Activated CD8-positive, alpha-beta memory T cell treated with anti-CD3 and anti-CD28 coated beads for 4 hours (primary cell): ENCODE measurements at places on chromosomes 3 and 15.

GRCh38 chr15:60766391-60767128, 287.6 kb upstream of the ICE2 start:
- DNase-seq, result no peak

GRCh38 chr15:94000606-94001005, 230.8 kb upstream of the MCTP2 start:
- no peak for DNase-seq

- DNase-seq, result no peak
Measured at GRCh38 chr3:37441689-37442088, 267.3 kb upstream of the LRRFIP2 start.

DNA sequence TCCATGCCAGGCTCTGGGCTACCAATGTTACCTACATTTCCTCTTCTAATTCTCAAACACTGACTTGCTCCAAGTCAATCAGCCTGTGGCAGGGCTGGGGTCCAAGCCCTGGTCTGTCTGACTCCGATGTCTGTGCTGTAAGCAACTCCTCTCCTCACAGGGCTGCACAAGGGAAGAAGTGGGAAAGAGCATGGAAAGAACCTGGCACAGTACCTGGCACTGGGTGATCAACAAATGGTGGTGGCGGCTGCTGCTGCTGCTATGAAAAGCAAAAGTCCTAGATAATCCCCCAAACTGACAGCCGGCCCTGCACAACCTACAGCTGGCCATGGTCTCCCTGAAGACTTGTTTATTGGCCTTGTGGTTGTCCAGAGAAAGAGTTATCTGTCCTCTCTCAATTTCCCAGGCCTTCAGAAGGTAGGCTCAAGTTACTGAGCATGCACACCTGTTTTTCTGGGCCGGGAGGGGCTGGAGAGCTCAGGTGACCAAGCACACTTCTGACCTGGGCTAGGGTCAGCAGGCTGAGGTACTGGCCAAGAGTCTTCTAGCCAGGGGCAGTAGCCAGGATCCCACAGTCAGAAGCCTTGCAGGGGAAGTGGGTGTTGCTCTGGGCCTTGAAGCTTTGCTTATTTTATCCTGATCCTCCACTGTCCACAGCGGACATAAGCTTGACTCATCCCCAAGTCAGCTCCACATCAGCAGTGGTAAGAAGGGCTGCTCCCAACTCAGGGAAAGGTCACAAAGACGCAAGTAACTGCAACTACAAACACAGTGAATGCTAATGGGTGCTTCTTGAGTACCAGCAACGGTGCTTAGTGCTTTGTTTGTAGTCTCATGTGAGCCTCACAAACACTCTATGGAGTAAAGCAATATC, 35.3 kb upstream of the KY start:
- no peak for DNase-seq

DNA sequence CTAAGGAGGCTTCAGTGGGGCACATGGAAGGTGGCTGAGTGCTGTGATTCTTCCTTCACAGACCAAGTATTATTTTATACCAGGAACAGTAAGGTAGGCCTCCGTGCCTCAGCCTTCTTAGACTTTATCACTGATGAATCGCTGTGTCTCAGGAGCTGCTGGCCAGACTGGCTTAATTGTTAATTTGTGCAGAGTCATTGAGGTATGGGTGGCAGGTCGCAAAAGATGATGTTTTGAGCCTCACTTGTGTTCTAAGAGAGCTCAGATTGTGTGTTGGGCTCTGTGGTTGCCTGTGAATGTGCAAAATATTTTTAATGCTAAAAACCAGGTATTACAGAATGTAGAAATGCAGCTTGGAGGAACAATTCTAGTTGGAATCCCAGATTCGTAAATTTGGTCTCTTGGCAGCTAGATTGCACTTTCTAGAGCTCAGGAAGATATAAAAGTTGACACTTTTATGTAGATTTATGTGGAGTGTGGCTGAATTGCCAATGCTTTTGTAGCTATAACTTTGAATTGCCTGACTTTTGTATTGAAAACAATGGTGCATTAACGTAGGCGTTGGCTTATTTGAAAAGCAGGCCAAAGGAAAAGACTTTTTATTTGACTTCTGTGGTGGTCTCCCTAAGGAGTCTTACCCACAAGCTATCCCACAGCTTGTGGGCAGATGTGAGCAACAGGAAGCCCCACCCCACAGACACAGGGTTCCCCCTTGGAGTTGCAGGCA, 53.4 kb downstream of the LARS2 start:
- DNase-seq, result no peak

DNA sequence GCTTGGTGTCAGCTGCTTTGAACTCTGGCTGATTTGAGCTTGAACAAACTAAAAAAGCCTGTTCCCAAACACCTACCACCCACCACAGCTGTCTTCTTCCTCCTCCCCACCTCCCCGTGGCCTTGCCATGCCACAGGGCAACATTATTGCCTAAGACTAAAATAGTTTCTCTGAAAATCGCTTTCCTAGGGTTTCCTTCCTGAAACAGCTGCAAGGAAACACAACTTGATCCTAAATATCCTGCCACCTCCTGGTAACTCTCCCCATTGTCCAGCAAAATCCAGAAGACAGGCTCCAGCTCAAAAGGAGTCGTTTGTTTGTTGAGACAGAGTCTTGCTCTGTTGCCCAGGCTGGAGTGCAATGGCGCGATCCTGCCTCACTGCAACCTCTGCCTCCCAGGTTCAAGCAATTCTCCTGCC, 193.9 kb upstream of the TPM1 start:
- no peak for DNase-seq

DNA sequence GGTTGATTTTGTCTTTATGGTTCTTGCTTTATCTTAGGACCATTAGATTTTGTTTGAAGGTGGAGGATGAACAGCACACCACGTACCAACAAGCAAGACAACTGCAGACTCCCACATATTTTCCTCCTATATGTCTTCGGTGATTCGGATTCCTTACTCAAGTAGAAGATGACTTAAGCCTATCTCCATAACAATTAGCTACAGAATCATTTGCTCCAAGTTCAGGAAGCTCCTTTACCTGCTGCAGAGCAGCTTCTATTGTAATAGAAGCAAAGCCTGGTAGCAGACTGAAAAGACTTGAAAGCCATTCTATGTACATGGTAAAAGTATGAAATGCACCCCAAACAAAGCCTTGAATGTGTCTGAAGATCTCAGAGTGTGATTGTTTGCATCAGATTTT, 229.0 kb downstream of the SOX2 start:
- no peak for DNase-seq

GRCh38 chr3:150733373-150733935, 29.5 kb downstream of the SIAH2 start:
- no peak for DNase-seq

DNA sequence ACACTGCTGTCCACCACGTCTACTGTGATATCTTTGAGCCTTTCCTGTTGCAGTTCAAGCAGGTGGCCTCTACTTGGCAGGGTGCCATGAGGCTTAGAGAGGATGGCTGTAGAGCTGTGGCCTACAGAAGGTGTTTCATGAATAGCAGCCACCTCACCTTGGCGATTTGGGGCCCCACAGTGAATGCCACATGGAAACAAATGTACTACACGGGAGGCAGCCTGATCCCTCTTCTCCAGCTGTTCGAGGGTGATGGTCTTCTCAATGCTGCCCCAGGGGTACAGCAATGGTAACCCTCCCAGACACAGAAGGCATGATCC, 70.7 kb downstream of the FAM43A start:
- DNase-seq, result no peak

DNA sequence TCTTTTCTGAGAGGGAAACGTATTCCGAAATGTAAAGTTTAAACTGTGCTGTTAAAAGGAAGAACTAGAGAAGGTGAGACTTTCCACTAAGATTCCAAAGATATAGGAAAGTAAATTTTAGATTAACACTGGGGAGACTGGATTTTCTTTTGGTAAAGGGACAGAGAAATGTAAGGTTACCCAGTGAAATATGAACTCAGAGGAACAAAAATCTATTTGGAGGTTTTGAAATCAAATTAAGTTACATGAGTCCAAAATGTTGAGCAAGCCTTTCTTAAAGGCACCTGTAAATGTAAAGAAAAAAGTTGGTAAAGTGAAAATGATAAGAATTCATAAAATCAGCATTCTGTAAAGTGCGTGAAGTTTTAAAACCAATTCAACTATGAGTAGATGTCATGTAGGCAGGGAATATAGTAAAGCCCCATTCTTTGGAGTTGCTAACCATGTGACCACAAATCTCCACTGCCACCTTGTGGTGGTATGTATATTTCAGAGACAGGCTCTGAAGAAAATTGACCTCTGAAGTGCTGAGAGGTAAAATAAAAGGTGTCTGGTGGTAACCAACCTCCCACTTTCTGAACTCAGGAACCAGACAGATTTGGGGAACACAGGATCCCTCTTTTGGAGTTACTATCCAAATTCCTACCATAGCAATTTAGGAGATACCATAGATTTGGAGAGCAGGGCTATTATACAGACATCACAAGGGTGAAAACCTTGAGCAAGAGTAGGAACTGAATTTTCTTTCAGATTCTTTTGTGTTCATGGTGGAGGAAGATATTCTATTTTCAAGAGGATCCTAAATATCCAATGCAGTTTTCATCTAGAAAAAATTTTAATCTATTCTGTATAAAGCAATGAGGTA, 215.3 kb downstream of the ROBO2 start:
- DNase-seq, result no peak

DNA sequence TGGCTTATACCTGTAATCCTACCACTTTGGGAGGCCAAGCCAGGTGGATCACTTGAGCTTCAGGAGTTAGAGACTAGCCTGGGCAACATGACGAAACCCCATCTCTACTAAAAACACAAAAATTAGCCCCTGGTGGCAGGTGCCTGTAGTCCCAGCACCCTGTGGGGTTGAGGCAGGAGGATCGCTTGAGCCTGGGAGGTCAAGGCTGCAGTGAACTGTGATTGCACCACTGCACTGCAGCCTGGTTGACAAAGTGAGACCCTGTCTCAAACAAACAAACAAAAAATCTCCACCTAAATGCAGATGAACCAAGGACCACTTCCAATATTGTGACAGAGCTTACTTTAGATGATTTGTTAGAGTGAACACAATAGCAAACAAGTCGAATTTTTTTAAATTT, 53.7 kb downstream of the TP53BP1 start:
- DNase-seq, result no peak

GRCh38 chr3:88824666-88825564, 282.5 kb upstream of the EPHA3 start:
- no peak for DNase-seq

DNA sequence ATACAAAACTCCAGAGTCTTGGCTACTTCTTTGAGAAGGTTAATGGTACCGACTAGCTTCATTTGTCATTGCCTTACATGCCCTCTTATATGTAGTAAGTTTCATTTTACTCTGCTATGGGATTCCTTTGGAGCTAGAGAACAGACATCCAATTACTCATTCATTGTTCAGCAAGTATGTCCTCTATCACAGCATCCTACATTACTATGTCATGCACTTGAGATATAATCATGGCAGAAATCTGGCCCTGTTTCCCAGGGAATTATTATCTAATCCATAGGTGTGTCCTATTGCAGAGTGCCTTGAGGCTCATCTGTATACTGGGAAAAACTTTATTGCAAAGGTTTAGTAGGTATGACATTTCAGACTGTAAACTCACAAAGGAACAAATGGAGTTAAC, 333.1 kb upstream of the NECTIN3 start:
- no peak for DNase-seq

GRCh38 chr15:89809093-89809786, 5.4 kb downstream of the ANPEP start:
- no peak for DNase-seq

GRCh38 chr15:82715003-82715402, 5.3 kb upstream of the AP3B2 start:
- no peak for DNase-seq

GRCh38 chr15:40637221-40637745, 43.2 kb downstream of the KNL1 start:
- no peak for DNase-seq

- no peak for DNase-seq
Measured at GRCh38 chr3:184282941-184283340, 7.1 kb downstream of the ECE2 start.
